ENCODE measurements at places on chromosomes 16 and 17.

- no peak for DNase-seq
These were observed 579.7 kb downstream of the CDH13 start for GRCh38 chr16:83206426-83206825.

- DNase-seq: no peak
These were observed 23.5 kb downstream of the USP36 start for GRCh38 chr17:78817123-78817522.

DNA sequence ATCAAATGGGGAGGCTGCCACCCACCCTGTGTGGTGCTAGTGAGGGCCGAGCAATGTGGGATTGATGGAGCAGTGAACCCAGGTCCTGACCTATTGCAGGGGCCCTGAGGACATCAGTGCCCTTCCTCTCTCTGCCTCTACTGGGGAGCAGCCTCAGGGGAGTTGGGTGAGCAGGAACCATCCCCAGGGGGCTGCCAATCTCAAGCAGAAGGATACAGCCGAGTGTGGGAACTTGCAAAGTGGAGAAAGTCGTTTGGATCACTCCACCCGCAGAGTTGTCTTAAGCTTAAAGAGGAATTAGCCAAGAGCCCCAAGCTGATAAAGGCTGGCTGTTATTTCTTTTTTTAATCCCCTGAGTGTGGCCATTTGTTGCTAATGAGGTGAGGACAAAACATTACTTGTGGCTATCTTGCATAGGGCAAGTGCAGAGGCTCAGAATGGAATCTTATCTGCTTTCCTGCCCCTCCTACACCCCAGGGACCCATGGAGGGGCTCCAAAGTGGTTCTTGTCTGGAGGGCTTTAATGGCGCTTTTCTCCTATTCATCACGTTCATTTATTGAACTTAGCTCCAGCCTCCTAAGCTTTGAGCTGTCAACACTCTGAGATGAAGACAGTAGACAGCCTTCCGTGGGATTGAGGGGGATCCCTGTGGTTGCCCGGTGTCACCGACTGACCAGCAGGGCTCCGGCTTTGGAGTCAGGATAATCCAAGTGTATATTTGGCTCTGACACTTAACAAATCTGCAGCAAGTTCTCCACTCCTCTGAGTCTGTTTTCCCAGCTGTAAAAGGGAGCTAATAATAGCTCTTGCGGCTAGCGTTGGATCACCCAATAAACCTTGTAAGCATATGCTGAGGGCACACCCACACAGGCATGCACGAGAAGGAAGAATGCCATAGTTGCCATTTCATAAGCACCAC is 45.1 kb downstream of the MYH11 start:
- DNase-seq: no peak

DNA sequence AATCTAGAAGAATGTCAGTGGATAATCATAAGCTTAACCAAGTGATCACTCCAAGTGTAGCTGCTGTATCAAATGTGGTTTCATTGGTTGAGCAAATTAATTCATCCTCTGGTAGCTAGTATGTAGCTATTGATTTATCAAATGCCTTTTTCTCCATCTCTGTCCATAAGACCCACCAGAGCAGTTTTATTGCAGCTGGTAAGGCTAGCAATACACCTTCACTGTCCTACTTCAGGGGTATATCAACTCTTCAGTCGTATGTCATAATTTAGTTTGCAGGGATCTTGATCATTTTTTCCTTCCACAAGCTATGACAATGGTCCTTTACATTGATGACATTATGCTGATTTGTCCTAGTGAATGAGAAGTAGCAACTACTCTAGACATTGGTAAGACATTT is 158.8 kb downstream of the PRKCB start:
- no peak for DNase-seq

DNA sequence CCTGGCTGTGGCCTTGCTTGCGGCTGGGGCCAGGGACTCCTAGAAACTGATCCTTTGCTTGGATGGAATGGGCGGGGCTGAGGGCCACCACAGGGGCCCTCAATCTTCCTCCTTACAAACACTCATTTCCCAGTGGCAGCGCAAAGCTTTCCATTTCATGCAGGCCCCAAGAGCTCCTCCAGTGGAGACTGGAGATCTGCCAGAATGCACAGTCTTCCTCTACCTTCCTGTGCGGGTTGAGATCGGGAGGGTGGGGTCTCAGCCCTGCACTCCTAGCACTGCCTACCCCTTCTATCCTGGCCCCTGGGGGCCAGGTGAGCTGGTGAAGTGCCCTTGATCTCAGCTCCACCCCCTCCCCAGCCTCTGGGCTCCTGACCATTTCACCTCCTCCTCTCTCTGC is 1.7 kb downstream of the NRN1L start:
- no peak for DNase-seq

- DNase-seq: no peak
These were observed 64.2 kb upstream of the ATP2A3 start for GRCh38 chr17:4028436-4028835.

DNA sequence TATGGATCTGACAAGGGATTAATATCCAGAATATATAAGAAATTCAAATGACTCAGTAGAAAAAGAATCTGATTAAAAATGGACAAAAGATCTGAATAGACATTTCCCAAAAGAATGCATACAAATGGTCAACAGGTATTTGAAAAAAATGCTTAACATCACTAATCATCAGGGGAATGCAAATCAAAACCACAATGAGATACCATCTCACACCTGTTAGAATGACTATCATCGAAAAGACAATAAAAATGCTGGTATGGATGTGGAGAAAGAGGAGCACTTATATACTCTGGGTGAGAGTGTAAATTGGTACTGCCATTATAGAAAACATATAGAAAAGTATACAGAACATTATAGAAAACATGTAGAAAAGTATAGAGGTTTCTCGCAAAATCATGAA is 16.4 kb upstream of the HS3ST2 start:
- DNase-seq: no peak

Measured in right renal pelvis (tissue), 4 donors.